ENCODE measurements at places on chromosomes 3 and 15.

GRCh38 chr3:112974894-112975293, at the start of gene CD200R1:
Gene CD200R1, minus strand, starts transcription at chr3:112975103. Its CDS starts 246 bp downstream, at chr3:112974857.
- DNase-seq: no peak

DNA sequence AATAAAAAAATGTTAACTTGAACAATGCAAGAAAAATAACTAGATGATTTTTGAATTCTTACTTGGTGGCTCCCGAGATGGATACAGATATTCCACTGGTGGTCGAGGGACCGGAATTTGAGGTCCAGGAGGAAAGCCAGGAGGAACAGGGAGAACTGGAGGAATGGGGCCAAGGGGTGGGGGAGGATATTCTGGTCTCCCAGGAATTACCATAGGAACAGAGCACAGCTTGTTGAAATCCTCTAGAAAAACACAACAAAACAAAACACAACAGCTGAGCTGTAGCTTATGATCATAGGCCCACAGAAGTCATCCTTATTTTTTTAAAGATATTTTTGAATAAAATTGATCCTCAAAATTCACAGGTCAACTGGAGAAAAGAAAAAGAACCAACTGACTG, 129.4 kb downstream of the FBN1 start:
- DNase-seq: no peak

DNA sequence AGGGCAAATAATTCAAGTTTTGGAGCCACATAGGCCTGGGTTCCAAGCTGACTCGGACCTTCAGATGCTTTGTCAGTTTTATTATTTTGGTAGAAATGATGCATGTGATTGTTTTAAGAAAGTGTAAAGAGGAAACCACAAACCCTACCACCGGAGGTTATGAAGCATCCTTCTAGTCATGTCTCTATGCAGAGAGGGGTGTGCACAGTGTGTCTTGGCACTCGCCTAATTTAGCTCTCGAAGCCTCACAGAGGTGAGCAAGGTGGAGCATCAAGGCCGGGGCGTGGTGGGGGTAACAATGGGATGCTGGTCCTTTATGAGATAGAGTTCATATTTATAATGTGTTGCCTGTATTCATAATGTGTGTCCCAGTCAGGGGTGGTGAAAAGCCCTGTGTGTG, 63.7 kb upstream of the SMAD6 start:
- no peak for DNase-seq

- no peak for DNase-seq
Measured at GRCh38 chr3:139480585-139480984, 4.3 kb upstream of the RBP2 start.

- DNase-seq: no peak
Measured at GRCh38 chr3:114974387-114974786, 172.7 kb downstream of the ZBTB20 start.

DNA sequence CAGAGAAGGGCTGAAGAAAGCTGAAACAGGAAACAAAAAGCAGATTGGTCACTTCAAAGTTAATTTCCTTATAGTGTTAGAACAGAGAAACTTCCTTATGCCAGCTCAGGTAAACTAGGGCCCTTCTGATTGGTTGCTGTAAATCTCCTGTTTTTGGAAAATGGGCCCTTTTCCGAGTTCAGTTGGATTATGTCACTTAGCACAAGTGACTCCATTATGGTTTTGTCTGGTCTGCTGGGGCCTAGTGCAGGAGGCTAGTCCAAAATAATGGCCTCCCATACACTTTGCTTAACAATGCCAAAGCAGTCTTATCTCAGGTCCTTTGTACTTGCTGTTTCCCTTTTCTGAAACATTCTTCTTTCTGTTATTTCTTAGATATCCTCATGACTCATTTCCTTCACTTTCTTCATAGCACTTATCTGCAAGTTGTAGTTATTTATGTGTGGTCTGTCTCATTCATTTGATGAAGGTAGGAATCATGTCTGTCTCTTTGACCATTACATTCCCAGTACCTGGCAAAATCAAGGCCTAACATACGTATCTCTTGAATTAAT, 7.7 kb upstream of the DCP1A start:
- no peak for DNase-seq

DNA sequence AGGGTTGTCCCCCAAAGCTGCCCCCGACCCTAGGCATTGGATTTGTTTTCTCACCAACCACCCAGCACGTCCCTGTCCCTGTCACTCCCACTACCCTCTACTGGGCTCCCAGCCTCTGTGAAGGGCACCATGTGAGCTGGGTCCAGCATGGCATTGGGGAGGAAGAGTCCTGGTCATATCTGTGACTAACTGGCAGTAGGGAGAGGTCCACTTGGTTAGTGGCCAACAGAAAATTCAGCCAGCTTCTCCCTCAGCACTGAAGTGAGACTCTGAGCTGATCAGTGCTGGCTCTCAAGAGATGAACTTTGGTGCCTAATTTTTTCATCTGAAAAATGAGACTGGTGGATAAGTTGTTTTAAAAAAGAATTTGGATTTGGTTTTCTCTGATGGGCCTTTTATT, 11.3 kb upstream of the KIF23 start:
- no peak for DNase-seq

- DNase-seq: no peak
Measured at GRCh38 chr3:158747417-158747816, 15.2 kb upstream of the RARRES1 start.

- DNase-seq: no peak
Measured at GRCh38 chr3:42053476-42053875, 37.7 kb upstream of the TRAK1 start.

Measured in AG09309 (cell line).